ENCODE measurements at places on chromosomes 5 and 9. TPM values are rescaled to one million over a fixed set of nuclear protein-coding genes. Genes with fewer than 3 reads are reported as not detected.
A peak's percentile ranks its signal among the peaks of the same experiment; 100 is the strongest.

The PDLIM4 gene
- total RNA-seq: 38.5 TPM

The OR2Y1 gene
- total RNA-seq: not detected

The COL23A1 gene
- total RNA-seq: 6.0 TPM

The GMCL2 gene
- total RNA-seq: not detected

The FRMD3 gene
- total RNA-seq: 63.6 TPM

The ADAMTS2 gene
- total RNA-seq: 22.7 TPM

DNA sequence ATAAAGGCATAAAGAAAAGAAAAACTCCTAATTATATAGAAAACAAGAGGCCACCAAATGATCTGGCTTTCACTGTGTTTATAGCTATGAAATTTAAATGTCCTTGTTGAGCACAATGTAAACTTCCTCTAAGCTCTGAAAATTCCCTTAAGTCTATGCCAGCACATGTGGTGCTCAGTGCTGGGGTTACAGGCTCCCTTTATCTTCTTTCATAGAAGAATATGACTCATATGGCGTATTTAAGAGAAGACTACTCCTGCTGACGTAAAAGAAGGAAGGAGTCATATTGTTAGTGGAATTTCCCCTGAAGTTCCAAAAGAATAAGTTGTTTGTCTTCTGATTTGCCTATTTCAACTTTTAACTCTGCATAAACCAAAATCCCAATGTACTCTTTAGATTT lies 30.4 kb downstream of the RNF145 start:
- no peak for DNase-seq

GRCh38 chr5:171152382-171152781 lies 156.7 kb upstream of the TLX3 start:
- DNase-seq: no peak

- peak; percentile 81 for DNase-seq
These were observed at the start of gene KCNN2 for GRCh38 chr5:114361724-114362196. Gene KCNN2 (plus strand): TSS chr5:114362070. CDS start chr5:114362140, 70 bp downstream.

DNA sequence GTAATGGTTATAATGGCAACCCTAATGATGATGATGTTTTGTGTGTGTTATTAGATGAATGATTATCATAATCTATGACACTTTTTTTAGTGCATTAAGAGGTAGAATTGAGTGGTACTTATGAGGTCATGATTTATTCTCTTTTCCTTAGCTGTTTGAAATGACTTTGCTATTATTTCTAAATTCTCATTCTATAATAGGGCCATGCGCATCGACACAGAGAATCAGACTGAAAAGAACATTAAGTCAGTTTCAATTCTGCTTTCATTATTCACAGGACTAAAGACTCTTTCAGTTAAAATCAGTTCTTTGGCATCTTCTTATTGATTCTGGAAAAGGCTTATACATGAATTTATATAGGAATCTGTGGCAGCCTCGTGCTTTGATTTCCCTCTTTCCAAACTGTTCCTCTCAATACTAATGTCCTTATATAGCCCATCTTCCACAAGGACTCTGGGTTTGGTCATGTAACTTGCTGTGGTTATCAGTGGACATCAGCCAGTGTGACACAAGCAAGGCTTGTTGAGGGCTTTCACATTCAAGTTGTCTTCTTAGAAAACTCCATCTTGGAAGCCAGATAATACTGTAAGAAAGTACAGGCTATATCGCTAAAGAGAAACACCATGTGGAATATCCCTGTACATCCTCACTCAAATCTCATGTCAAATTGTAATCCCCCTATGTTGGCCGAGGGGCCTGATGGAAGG lies 140.3 kb upstream of the CHD1 start:
- DNase-seq: no peak

GRCh38 chr5:95684361-95684760 lies 1.6 kb upstream of the SPATA9 start:
- DNase-seq: no peak

DNA sequence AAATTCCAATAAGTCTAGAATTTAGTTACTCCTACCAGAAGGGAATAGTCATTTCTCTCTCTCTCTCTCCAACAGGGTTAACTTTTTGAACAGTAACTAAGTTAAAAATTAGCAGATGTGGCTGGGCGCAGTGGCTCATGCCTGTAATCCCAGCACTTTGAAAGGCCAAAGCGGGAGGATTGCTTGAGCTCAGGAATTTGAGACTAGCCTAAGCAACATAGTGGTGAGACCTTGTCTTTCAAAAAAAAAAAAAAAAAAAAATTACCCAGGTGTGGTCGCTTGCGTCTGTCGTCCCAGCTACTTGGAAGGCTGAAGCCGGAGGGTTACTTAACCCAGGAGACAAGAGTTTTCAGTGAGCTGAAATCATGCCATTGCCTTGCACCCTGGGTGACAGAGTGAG lies 639.7 kb downstream of the PTPRD start:
- no peak for DNase-seq

DNA sequence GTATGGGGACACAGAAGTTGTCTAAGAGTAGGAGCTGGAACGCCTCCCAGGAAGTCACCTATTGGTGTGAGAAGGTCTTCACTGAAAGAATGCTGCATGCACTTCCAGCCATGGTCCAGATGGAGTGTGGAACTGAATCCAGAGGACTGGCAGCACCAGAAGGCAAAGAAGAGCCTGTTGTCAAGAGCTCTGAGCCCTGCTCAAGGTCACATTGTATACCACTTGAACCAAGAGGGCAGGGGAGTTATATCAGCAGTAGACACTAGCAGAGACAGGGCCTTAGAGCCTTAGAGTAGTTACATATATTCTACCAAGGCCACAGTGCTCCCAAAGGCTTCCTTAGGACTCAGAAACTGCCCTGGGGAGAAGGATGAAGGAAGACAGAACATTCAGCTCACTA lies 130.8 kb upstream of the POC5 start:
- no peak for DNase-seq

DNA sequence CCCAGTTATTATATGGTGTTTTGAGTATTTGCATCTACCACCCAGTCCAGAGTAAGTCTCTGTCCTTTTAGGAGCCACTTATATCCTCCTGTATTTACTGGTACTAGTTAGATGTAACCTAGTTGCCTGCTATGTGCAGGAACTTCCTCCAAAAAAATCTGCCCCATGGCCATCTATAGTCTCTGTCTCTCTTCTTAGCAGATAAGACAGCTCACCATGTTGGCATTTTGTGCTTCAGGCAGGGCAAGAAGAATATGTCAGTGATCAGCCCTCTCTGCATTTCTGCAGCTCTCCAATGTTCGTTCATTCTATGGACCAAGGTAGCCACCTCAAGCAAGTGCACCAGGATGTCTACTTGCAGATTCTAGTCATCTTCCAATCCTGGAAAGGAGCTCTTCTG lies 446.5 kb downstream of the TLE1 start:
- DNase-seq: no peak

- DNase-seq: no peak
These were observed 658 bp downstream of the PCDHGC4 start for GRCh38 chr5:141485321-141486055.

- DNase-seq: peak; percentile 48
These were observed 27.0 kb upstream of the ZNF622 start for GRCh38 chr5:16492398-16493140.

GRCh38 chr5:136031711-136032110 lies 2.9 kb downstream of the TGFBI start:
- DNase-seq: no peak

GRCh38 chr5:130126746-130127145 lies 222.5 kb downstream of the CHSY3 start:
- no peak for DNase-seq

DNA sequence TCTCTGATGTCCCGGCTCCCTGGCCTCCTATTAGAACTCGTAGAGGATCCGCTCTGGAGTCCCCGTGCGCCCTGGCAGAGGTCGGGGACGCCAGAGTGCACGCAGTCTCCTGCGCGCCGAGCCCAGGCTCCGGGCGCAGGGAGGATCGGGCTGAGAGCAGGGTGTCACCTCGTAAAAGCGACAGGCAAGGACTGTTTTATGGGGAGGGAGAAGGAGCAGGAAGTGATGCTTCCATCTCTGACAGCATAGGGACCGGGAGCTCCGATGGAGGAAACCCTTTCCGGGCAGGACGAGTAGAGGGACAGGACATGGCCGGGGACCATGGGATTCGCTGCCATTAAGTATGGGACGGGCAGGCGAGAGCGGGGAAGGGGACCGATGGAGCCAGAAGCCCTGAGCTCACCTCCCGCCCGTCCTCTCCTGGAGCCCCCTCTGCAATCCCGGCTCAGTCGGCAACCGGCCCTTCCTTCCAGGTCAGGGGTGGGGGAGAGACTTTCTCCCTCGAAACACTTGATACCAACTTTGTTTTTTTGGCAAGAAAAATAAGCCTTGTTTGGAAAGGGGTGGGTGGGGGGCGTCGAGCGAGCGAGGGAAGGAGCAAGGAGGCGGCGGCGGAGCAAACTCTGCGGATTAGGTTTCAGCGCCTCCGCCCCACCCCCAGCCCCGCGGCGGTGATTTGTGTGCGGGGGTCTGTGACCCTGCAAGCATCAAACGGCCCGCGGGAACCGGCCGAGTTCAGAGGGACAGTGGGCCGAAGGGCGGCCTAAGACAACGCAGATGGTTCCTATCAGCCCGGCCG lies 12.6 kb downstream of the LMX1B start:
- no peak for DNase-seq

DNA sequence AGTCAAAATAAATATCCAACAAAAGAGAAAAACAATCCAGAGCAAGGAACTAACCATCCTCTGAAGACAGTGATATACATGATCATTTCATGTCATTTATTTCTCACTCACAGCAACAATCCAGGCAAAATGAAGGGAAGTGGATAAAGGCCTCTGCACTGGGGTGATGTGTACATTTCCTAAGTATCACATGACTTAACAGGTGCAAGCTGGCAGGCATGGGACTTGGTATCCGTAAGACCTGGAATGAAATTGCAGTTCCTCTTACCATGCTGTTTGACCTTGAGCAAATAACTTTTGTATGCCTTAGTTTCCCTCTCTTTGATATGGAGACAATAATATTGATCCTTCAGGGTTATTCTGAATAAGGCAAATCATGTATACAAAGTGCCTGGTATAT lies 77.6 kb downstream of the PRLR start:
- DNase-seq: no peak

- no peak for DNase-seq
These were observed 439 bp downstream of the SSBP2 start for GRCh38 chr5:81750308-81751008.

DNA sequence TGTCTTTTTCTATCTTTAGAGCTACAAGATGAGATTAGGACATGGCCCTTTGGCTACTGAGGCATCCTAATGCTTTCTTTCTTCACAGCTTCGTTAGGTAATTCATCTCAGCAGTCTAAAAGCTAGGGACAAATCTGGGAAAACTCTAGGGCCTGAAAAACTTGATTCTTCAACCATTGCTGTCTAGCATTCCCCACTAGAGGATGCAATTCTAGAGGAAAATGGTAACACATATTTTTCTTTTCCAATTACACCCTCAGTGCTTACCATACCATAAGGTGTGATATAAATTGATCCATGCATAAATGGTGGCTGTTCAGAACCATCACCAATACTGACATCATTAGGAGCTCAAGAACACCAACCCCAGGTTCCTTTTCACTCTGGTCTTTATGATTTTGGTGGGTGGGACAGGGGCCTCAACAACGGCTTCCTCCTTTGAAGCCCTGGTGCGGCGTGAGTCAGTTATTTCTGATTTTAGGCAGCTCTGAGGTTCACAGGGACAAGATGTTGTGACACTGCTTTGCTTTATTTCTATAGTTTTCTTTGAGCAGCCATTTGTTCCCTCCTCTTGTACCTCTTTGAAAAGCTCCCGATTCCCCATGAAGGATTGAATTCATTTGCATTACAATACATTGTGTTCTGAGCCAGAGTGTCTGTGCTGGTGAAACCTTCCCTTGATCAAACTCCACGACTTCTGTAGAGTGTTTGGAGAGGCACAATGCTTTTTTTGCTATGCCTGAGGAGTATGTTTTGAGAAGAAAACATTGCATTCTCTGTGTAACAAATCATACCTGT lies 526.0 kb upstream of the TRPC7 start:
- no peak for DNase-seq

DNA sequence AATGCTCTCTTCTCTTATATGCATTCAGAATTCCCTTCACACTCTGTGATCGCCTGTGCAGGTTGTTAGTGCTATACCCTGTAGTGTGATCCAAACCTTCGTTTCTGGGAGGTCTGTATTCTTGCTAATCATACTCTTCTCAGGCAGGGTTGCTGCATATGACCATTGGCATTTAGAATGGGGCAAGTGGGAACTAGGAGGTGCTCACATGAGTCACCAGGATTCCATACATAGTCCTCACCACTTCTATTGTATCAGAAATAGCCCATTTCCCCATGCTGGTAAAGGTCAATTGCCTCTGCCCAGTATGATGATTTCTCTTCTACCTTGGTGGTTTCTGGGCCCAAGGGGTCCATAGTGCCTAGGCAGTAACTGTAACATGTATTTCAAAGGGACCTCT lies 443.5 kb upstream of the CDH6 start:
- DNase-seq: no peak

DNA sequence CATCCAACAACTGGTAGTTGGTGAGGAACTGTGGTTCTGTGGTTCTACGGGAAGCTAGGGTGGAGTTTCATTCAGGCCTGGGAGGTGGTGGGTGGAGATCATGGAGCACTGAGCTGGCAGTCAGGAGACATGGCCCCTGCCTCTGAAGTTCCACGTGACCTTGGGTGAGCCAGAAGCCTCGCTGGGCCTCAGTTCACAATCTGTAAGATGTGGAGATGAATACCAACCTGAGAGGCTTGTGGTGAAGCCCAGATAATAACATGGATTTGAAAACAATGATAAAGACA lies 177.9 kb downstream of the MACROH2A1 start:
- no peak for DNase-seq

DNA sequence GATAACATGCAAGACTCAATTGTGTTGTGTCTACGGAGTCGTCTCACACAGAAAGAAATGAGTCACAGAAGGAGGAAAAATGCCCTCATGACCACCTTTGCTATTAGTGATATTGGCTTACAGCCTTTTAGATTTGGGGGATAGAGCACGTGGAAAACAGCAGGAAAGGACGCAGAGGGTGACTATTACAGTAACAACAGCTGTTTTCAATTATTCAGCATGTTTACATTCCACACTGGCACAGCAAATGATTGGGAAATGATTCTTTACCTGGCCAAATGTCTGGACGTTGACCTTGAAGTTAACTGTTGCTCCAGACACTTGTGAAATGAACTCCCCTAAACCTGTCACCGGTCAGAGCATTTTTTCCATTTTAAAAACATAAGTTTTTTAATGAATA lies 46.8 kb downstream of the APTX start:
- no peak for DNase-seq

DNA sequence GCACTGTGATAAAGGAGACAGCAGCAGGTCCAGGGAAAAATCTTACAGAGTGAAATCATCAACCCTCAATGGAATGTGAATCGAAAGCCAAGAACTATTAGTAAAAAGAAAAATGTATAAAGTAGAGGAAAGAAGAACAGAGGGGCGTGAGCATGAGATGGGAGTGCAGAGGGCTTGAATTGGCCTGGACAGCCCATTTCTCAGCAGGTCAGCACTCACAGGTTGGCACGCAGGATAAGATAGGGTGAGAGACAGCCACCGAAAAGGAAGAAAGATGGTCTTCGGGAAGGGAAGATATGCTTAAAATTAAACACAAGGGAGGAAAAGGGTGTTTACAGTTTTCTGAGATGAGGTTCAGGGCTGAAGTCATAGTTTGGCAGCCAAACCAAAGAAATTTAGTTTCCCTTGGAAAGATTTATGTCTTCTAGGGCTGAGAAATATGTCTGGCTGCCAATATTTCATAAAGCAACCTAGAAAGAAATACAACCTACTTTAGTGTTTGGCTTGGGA lies 524.7 kb downstream of the SPATA31D1 start:
- DNase-seq: no peak

Measured in left cardiac atrium (tissue), 4 donors.